ENCODE measurements at places on chromosomes 1 and 21.

- DNase-seq: no peak
- no peak overlapping the region for H3K27ac ChIP-seq
- no peaks in the 10 kb centered on the region for H3K27me3 ChIP-seq
- no peaks in the 10 kb centered on the region for H3K36me3 ChIP-seq
- H3K4me1 ChIP-seq: no peaks in the 10 kb centered on the region
- no peak overlapping the region for H3K4me3 ChIP-seq
These were observed 621.7 kb downstream of the LMO4 start for GRCh38 chr1:87950369-87950768.

DNA sequence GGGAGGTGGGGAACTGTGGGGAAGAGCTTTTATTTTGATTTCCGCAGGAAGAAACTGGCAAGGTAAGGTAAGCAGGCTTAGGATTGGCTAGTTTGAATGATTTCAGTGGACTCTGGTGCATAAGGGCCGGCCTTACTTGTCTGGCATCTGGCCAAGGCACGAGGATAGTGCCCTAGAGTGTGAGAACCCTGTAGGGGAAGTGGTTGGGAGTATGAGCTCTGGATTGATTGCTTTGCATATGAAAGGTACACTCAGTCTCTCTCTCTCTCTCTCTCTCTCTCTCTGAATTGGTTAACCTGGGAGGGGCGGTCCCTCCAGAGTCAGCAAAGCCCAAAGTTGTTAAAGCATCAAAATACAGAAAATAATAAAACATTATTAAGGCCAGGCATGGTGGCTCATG lies 463.0 kb downstream of the SIPA1L2 start:
- H3K27ac ChIP-seq: no peak overlapping the region
- no peaks in the 10 kb centered on the region for H3K4me1 ChIP-seq
- no peak overlapping the region for H3K4me3 ChIP-seq
- no peak for DNase-seq
- H3K27me3 ChIP-seq: no peaks in the 10 kb centered on the region
- H3K36me3 ChIP-seq: no peaks in the 10 kb centered on the region

GRCh38 chr1:20376880-20377494 lies 86.3 kb downstream of the VWA5B1 start:
- no peaks in the 10 kb centered on the region for H3K4me1 ChIP-seq
- no peaks in the 10 kb centered on the region for H3K27me3 ChIP-seq

GRCh38 chr1:44621841-44622286 lies 52.4 kb downstream of the TMEM53 start:
- no peak overlapping the region for H3K27ac ChIP-seq
- no peaks in the 10 kb centered on the region for H3K36me3 ChIP-seq
- H3K4me1 ChIP-seq: no peaks in the 10 kb centered on the region
- H3K27me3 ChIP-seq: peaks cover 1% of the 10 kb centered on the region
- H3K4me3 ChIP-seq: no peak overlapping the region
- no peak for DNase-seq

GRCh38 chr1:229952670-229953520 lies 114.1 kb upstream of the GALNT2 start:
- no peaks in the 10 kb centered on the region for H3K27me3 ChIP-seq
- H3K27ac ChIP-seq: no peak overlapping the region
- DNase-seq: no peak
- no peak overlapping the region for H3K4me3 ChIP-seq
- no peaks in the 10 kb centered on the region for H3K4me1 ChIP-seq

- H3K4me3 ChIP-seq: no peak overlapping the region
- peaks cover 11% of the 10 kb centered on the region for H3K4me1 ChIP-seq
- H3K27ac ChIP-seq: no peak overlapping the region
- DNase-seq: no peak
These were observed 42.1 kb downstream of the TRIM33 start for GRCh38 chr1:114468710-114469468.

Measured in thymus (tissue), 14 donors.